ENCODE measurements at places on chromosomes 3 and 15.

- DNase-seq, result no peak
Observed at GRCh38 chr15:76912430-76912829, 7.3 kb upstream of the SCAPER start.

- DNase-seq, result no peak
Observed at GRCh38 chr15:43934480-43934879, 107.7 kb downstream of the WDR76 start.

- peak; percentile 83 for DNase-seq
Observed at GRCh38 chr3:135229018-135229495, 434.0 kb downstream of the EPHB1 start.

- DNase-seq, result no peak
Observed at GRCh38 chr3:110099711-110100110, 762.4 kb upstream of the DPPA4 start.

- DNase-seq, result no peak
Observed at GRCh38 chr3:130081351-130081881, at the start of gene ALG1L2. Gene ALG1L2, plus strand, starts transcription at chr3:130081831. Its CDS starts 186 bp downstream, at chr3:130082017.

DNA sequence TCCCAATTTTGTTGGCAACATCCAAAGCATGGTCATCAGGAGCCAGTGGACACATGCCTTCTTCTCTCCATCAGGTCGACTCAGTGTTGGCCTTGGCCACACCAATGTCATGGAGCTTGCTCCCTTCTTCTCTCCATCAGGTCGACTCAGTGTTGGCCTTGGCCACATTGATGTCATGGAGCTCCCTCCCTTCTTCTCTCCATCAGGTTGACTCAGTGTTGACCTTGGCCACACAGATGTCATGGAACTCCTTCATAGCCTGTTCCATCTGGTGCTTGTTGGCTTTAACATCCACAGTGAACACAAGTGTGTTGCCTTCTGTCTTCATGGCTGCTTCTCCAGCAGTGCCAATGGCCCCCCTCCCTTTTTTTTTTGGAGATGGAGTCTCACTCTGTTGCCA lies 70.2 kb downstream of the TMEM44 start:
- DNase-seq, result no peak

GRCh38 chr3:5126586-5126985 lies 4.5 kb downstream of the ARL8B start:
- no peak for DNase-seq

- no peak for DNase-seq
Observed at GRCh38 chr15:78850941-78851755, 21.5 kb upstream of the MORF4L1 start.

DNA sequence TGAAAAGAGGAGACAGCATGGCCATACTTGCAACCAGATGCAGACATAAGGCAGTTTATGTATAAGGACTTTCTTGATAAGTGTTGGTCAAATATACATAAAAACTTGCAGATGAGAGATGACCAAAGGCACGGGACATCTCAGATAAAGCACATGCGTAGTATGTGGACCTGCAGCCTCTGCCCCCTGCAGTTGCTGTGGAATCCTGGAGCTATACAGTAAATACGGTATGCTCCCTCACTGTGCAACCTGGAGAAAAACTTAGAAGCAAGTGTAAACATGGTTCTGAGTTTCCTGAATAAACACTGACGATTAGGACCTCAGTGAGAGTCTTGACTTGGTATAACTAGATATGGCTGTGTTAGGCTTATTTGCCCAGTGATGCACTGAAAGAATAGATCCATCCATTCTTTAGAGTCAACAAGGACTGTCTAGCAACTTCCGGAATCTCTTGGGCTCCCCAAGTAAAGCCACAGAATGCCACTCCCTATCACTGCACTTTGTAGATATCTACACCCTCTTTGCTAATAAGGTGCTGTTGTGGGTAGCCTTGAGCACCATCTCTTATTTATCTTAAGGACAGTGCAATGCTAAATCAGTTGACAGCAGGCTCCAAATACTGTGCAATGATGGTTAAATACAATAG lies 40.2 kb downstream of the GJD2 start:
- DNase-seq, result no peak

- peak; percentile 51 for DNase-seq
Observed at GRCh38 chr3:53845103-53845880, 927 bp downstream of the CHDH start.

DNA sequence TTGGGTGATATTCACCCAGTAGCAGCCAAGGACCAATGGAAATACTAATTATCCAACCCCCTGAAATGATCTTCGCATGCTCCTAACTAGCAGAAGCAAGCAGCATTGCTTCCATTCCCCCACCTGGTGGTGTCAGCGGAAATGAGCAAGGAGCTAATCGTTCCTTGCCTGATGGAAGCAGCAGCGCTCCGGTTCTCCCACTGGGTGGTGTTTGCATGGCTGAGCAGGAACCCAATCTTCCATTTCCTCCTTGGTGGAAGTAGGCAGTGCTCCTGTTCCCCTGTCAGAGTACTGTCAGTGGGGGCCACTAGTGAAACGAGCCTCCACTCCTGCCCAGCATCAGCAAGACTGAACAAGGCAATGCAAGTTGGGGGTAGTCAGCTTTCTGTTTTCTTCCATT lies 311.5 kb downstream of the CACNA2D3 start:
- DNase-seq, result no peak

DNA sequence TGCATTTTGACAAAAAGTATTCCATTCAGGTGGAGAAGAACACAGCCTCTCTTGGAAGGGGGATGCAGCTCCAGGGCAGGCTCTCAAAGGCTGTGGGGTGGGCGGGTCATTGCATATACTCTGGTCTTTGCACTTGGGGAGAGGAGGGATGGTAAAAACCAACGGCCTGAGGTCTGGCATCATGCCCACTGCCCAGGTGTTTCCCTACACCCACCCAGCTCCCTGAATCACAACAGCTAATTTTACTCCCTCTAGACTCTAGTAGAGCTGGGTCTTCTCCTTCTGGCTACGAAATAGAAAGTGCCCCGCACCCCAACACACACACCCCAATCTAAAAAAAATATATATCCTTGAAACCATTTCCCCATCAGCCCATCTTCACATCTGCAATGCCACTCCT lies 1.0 kb downstream of the MYLK start:
- no peak for DNase-seq

DNA sequence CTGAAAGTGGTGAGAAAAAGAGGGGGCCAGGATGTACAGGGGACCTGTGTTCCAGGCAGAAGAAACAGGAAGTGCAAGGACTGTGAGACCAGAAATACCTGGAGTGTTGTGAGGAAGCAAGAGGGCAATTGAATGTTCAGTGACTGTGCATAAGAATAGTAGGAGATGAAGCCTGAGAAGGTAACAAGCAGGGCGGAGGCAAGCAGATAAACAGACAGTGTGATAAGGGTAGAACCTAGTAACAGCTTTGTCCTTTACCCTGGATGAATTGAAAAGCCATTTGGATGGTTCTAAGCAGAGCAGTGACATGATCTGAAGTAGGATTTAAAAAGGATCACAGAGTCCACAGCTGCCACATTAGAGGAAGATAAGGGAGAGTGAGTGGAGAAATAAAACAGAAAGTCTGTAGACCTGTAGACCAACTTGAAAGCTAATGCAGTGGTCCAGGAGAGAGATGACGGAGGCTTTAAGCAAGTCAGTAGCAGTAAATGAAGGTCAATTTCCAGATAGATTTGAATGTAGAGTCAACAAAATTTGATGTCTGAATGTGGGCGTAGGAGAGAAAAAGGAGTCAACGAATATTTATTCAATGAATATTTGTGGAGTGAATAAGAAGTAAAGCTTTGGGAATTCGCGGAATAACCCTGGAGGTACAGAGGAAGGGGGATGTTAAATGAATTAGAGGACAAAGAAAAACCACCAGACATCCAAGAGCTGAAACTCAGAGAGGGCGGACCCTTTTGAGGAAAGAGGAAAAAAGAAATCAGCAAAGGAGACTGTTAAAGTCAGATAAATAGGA lies 4.2 kb upstream of the PLOD2 start:
- DNase-seq, result no peak

GRCh38 chr3:64460877-64461276 lies 226.9 kb downstream of the ADAMTS9 start:
- no peak for DNase-seq

DNA sequence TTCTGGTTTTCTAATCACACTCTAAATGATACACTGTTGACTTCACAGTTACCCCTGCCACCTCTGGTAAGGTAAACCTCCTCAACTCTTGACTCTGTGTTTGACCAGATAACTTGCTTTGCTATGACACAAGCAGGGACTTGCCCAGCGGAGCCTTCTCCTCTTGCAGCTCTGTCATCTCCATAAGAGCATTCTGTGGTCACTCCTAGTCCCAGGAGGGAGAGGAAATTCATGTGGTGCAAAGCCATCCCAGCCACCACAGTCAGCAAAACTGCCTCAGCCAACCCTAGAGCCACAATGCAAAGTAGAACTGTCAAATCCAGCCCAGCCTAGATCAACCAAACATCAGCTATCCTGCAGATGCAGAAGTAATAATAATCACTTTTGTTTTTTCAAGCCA lies 144.7 kb upstream of the GADL1 start:
- no peak for DNase-seq

GRCh38 chr3:39385456-39386090 lies 2.4 kb downstream of the SLC25A38 start:
- no peak for DNase-seq

- DNase-seq, result no peak
Observed at GRCh38 chr3:128066114-128066513, 13.9 kb downstream of the SEC61A1 start.

DNA sequence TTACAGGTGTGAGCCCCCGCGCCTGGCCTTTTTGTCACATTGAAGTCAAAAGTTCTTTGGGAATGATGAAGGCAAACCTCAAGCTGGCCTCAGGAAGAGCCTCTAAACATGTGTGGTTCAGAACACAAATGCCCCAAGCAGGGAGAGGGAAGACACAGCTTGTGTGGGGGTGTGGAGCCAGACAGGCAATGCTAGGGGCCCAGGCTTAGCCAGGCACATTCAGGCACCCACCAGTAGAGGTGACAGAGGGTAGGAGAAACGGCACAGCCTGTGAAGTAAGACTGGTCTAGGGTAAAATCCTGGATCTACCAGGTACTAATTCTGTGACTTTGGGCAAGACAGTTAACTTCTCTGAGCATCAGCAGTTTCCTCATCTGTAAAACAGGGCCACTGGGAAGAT lies 3.5 kb downstream of the HDC start:
- DNase-seq, result no peak

DNA sequence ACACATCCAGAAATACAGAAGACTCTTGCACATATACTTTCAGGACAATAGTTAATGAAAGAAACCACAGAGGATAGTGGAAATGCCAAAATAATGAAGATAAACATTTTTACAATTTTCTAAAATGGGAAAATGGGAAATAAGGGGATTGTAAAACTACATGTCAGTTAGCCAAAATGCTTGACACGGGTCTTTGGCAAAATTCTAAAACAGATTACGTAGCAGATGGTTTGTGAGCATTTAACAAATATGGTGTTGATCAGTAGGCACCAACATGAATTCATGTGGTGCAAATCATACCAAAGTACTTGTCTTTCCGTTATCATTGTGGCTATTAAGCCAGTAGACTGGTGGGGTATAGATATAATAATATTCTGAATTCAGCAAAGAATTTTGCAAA lies 348.5 kb upstream of the ROBO1 start:
- no peak for DNase-seq

DNA sequence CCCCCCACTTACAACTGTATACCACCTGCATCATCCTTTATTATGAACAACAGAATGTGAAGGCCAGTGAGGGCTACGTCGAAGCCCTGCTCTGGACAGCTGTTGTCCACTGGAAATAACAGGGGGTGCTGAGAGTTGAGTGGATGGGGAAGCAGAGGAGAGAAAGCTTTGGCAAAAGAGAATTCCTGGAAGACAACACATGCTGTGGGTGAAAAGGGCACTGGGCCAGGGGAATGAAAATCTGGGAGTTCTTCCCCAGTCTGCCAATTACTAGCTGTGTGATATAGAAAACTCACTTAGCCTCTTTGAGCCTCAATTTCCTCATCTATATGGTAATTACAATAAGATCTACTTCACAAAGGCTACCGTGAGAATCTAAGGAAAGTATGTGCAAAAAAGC lies 40.7 kb downstream of the FSTL1 start:
- no peak for DNase-seq

DNA sequence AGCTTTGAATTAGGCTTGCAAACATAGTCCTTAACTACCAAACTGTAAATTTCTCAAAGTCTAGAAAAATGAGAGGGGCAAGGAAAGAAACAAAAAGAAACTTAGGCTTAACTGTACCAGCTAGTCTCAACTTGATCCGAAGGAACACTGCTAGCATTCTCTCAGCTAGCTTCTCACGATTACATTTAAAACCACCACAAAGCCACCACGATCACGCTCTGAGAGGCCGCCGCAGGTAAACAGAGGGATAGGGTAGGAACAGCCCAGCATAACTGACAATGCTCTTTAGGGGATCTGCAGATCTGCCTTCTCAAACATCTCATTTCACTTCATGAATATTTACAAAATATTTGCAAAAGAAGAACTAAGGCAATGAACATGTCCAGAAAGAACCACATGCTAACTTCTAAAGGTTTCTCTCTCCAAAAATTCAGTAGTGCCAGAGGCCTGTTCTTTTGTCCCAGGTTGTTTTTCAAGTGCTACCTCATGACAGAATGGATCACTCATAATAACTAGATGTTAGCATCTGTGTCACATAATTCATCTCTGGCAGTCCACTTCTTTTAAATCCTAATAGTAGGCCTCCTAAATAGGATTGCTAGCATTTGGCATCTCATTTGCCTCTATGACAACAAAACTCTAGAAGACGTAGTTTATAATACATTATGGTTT lies 18.9 kb downstream of the VGLL4 start:
- DNase-seq, result no peak

- no peak for DNase-seq
Observed at GRCh38 chr15:82040862-82041261, 5.0 kb downstream of the MEX3B start.

DNA sequence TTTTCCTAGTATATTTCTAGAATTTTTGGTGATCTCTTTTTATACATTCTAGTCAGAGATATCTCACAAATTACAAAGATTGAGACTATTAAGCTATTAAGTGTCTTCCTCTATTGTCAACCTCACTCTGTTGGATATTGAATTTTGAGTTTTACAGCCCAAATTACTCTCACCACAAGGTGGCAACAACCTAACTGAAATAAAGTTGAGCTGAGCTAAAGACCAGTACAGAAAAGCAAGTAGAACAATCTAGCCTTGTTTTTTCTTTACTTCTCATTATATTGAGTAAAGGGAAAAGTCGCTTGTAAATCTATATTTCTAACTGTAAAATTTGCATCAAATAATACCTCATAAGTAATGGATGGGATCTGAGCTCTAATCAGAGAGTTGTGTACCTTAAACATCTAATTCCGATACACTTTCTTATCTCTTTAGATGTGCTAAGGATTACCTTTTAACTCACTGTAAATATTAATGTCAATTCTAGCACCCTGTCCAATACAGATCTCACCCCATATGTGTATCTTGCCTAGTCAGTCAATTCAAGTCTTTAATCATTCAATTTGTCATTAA lies 13.6 kb upstream of the COMMD2 start:
- DNase-seq, result no peak

GRCh38 chr15:42584031-42584765 lies 8.8 kb downstream of the STARD9 start:
- no peak for DNase-seq

GRCh38 chr3:63278171-63279004 lies at the start of gene SYNPR:
Gene SYNPR, plus strand, starts transcription at chr3:63278308.
- DNase-seq, result no peak

GRCh38 chr3:42980909-42981308 lies 1.8 kb downstream of the GASK1A start:
- DNase-seq, result no peak

GRCh38 chr3:43224405-43225073 lies 61.8 kb upstream of the SNRK start:
- DNase-seq, result no peak

All from gastrocnemius medialis (tissue), 4 donors.